ENCODE measurements at places on chromosomes 7 and 10.

DNA sequence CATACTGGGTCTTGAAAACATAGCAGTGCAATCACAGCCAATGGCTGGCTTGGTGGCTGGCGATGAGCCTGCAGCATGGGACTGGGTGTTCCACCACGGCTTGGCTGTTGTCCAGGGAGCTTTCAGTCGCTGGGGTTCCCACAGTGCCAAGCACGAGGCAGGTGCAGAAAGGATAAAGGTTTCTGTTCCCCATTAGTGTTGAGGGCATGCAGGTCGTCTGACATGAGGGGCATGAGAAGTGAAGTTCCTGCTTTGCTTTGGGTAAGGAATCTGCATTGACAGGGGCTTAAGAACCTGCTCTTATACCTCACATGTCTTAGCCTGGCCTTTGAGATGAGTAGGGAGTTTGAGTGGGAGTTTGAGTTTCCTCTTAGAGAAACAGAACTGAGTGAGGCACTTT is 9.0 kb upstream of the CFTR start:
- DNase-seq = no peak

DNA sequence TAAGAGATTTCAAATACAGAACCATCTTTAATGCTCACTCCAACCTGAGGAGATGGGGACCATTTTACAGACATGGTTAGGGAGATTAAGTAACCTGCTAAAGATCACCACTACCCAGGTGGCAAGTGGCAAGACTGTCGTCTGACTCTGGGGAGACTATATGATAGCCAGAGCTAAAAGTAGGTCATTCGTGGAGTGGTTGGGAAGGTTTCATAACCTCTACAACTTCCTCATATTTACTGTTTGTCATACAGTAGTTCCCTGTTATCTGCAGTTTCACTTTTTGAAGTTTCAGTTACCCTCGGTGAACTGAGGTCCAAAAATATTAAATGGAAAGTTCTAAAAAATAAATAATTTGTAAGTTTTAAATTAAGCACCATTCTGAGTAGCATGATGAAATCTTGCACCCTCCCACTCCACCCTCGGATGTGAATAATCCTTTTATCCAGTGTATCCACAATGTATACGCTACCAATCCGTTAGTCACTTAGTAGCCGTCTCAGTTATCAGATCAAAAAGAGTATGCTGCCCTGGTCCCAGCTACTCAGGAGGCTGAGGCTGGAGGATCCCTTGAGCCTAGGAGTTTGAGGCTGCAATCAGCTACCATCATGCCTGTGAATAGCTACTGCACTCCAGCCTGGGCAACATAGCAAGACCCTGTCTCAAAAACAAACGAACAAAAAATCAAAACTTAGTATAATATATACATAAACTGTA is 14.9 kb upstream of the LGI1 start:
- DNase-seq = peak; percentile 47

- DNase-seq = no peak
These were observed 71.3 kb downstream of the OSBPL3 start for GRCh38 chr7:24908727-24909126.

DNA sequence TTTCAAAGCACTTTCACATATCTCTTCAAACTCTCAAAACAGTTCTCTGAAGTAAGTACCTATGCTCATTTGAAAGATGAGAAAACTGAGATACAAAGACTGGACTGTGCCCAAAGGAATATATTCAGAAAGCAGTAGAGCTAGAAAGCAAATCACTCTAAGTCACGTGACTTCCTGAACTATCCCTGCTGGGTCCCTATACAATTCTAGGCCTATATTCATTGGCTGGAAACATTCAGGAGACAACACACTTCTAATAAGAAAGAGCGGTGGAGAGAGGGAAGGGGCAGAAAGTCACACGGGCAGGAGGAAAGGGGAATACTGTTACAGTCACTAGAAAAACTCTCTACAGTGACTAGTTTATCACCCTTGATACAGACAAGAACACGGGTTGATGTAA is 140.0 kb downstream of the CHCHD3 start:
- no peak for DNase-seq

GRCh38 chr10:117411479-117412399 is 36.5 kb upstream of the PDZD8 start:
- DNase-seq = no peak

DNA sequence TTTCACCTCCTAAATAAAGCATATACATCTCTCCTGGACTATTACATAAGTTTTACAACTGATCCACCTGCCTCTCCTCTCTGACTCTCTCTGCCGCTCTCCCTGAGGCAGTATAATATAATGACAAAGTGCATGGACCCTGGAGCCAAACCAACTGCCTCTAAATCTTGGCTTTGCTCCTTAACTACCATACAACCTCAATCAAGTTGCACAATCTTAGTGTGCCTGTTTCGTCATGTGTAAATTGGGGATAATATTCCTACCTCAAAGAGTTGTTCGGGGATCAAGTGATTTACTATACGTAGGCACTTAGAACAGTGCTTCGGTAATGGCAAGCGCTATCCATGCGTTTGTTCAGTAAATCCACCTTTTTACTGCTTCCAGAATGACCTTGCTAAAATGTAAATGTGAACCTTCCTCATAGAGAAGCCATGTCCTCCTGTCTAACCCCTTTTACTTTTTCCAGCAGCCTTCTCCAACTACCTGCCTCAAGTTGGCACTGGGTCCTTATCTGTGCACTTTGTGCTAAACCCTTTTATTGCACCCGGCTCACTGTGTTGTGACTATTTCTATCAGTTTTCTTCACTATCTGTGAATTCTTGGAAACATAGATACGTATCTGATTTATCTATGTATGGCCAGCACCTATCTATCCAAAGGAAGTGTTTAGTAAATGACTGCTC is 30.6 kb upstream of the DLD start:
- DNase-seq = no peak

Data from ELR (cell line).